ENCODE measurements at places on chromosomes 7 and 10. TPM values are rescaled to one million over a fixed set of nuclear protein-coding genes. Genes with fewer than 3 reads are reported as not detected.

Gene IDI2
- not detected for polyA plus RNA-seq

Gene MMRN2
- polyA plus RNA-seq, result 11.5 TPM

Gene ZC3HAV1
- polyA plus RNA-seq, result 10.7 TPM

Gene CHST3
- polyA plus RNA-seq, result 11.4 TPM

Gene TMUB1
- polyA plus RNA-seq, result 80.0 TPM

Gene AKR1C4
- not detected for polyA plus RNA-seq

Gene ACSM6
- not detected for polyA plus RNA-seq

Gene EGR2
- 0.54 TPM for polyA plus RNA-seq

Gene OAT
- polyA plus RNA-seq, result 66.5 TPM

Gene KNDC1
- polyA plus RNA-seq, result 12.0 TPM

Gene CADPS2
- 27.2 TPM for polyA plus RNA-seq

Gene AASS
- polyA plus RNA-seq, result 1.4 TPM

Gene RPEL1
- polyA plus RNA-seq, result not detected

Gene CACNB2
- polyA plus RNA-seq, result 2.9 TPM

Gene AGAP6
- 1.6 TPM for polyA plus RNA-seq

Gene YAE1
- 14.7 TPM for polyA plus RNA-seq

Gene LIPJ
- not detected for polyA plus RNA-seq

Gene MAGI2
- 14.6 TPM for polyA plus RNA-seq

Gene WNT16
- polyA plus RNA-seq, result 0.25 TPM

Gene CTNNA3
- polyA plus RNA-seq, result 3.8 TPM

Gene TAX1BP1
- polyA plus RNA-seq, result 51.2 TPM

Gene PRLHR
- polyA plus RNA-seq, result not detected

Gene CALML3
- polyA plus RNA-seq, result 11.9 TPM

Gene PGAM1
- polyA plus RNA-seq, result 278 TPM

Gene NEBL
- polyA plus RNA-seq, result 78.1 TPM

Gene TCAF1
- 79.9 TPM for polyA plus RNA-seq

Gene ASB13
- polyA plus RNA-seq, result 13.7 TPM

Gene ANXA8
- not detected for polyA plus RNA-seq

Gene ZNF487
- polyA plus RNA-seq, result 7.7 TPM

Gene UTF1
- not detected for polyA plus RNA-seq

Measured in brain (organoid and tissue), 16 donors.